ENCODE measurements at places on chromosomes 5 and 9. TPM values are rescaled to one million over a fixed set of nuclear protein-coding genes. Genes with fewer than 3 reads are reported as not detected.

Gene CTNND2
- not detected for total RNA-seq

Gene SLC34A3
- total RNA-seq: 0.07 TPM

Gene DDX4
- total RNA-seq: not detected

Gene TRIM7
- total RNA-seq: 42.8 TPM

Gene JAKMIP2
- not detected for total RNA-seq

Gene FASTKD3
- 15.7 TPM for total RNA-seq

Gene CDC20B
- total RNA-seq: 0.14 TPM

Gene MELK
- 79.5 TPM for total RNA-seq

Gene DNM1
- total RNA-seq: 88.2 TPM

Gene SLC22A5
- 18.1 TPM for total RNA-seq

Gene IL33
- 0.49 TPM for total RNA-seq

Gene PCSK5
- 0.89 TPM for total RNA-seq

Gene PDZD2
- total RNA-seq: 0.21 TPM

Gene ZNG1F
- total RNA-seq: 26.3 TPM

Gene PTGDS
- not detected for total RNA-seq

Gene IFNB1
- not detected for total RNA-seq

Data from A549 treated with DMSO at 1 μM for 4 hours (cell line).